ENCODE measurements at places on chromosomes 2 and 18.
A peak's percentile ranks its signal among the peaks of the same experiment; 100 is the strongest.

GRCh38 chr2:234753701-234754100, 198.1 kb upstream of the SH3BP4 start:
- no peak for DNase-seq

- peak; percentile 34 for DNase-seq
These were observed 147.9 kb downstream of the B3GNT2 start for GRCh38 chr2:62343636-62344337.

DNA sequence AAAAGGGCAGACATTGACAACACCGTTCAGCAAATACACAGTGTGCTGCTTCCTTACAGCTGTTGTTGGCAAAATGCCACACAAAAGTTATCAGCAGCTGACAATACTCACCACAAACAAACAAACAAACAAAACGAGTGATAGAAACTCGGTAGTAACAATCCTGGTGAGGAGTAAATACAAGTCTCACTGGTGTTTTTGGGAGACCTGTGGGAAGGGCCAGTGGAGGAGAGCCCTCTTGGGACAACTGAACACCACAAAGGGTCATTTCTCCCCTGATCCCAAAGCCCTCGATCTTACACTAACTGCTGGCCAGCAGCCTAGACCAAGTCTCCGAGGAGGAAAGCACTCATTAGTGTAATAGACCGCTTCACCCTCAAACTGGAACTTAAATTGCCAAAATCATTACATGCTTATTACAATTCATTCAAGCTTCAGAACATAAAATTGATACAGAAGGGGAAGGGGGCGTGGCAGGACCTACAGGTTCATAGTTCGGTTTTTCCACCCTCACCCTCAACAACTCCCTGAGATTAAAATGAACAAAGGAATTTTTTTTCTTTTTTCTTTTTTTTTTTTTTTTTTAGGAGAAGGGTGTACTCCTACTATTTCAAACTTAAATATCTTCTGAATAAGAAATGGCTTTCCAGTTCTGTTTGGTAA, 5.0 kb downstream of the AP1S3 start:
- no peak for DNase-seq

- DNase-seq: no peak
These were observed 1396.3 kb upstream of the CELF4 start for GRCh38 chr18:38961880-38962279.

GRCh38 chr2:237471438-237472186, 15.4 kb upstream of the MLPH start:
- peak; percentile 65 for DNase-seq

DNA sequence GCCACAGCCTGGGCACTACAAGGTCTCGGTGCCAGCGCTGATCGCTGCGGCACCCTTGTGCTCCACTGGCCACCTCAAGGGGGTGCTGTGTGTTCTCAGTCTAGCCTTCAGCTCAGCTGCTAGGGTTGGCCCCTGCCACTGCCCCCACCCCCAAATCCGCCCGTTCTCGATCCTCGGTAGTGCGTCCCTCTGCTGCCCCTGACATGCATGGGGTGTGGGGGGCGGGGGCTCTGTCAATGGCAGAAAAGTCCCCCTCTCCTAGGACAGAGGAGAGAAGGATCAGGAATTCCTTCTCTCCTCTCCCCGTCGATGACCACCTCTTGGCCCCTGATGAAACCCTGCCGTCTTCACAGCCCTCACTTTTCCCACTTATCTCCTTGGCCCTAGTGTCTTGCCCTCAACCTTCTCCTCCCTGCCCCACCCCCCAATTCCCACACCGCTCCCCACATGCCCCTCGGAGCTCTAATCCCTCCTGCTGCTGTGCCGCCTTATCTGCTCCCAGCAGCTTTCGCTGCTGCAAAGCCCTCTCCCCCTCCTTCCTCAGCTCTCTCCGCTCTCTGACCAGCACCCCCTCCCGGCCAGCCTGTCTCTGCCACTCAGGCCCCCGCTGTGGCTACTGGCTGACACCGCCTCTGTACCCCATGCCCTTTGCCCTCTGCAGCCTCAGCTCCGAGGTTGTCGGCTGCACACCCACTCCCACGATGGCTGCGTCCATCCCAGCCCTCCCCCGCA, 4.3 kb upstream of the ASIC4 start:
- DNase-seq: peak; percentile 93

- no peak for DNase-seq
These were observed 33.5 kb upstream of the PXDN start for GRCh38 chr2:1777781-1778180.

- no peak for DNase-seq
These were observed 47.6 kb downstream of the PLB1 start for GRCh38 chr2:28543316-28544035.

DNA sequence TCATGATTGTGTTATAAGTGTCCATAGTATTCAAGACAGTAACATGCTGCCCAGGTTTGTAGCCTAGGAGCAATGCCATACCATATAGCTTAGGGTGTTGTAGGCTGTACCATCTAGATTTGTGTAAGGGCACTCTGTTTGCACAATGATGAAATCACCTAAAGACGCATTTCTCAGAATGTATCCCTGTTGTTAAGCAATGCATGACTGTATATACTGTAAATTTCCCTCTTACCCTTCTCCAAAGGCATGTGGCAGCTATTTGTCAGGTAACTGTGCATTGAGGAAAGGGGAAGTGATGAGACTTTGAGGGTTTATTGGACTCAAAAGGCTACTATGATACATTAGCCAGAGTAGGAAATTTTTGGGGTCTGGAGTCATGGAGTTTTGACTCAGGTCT, 180.8 kb downstream of the VAPA start:
- no peak for DNase-seq

GRCh38 chr2:127737892-127738291, 36.6 kb downstream of the SFT2D3 start:
- DNase-seq: no peak

DNA sequence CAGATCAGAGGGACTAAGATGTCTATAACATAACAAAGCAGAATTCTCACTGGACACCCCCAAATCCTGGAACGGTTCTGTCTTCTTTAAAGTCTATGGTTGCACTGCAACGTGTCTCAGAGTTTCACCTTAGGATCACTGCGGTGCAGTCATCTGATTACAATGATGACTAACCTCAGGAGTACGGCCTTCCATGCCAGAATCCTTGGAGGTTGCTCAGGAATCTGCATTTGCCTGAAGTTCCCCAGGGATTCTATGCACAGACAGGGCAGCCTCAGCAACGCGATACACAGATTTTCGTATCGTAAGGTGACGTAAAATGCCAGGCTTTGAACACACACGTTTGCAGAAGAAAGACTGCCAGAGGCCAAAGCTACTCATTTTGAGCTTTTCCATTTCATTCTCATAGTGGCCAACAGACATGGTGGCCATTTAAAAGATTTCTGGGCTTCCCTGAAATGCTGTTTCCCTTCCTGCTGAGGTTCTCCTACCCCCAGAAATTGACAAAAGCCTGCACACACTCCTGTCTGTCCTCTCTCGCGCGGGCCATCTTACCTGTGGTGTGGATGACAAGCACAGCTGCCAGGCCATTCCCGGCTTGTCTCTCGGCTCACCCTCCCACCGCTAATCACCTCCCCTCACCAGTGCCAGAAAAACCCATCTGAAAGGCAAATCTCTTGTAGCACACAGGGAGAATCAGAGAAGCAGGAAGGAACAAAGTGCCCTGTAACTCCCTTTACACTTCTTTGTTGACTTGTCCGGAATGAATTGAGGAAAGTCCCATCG, 148.8 kb downstream of the ACKR3 start:
- no peak for DNase-seq

- DNase-seq: no peak
These were observed 9.6 kb downstream of the RPL37A start for GRCh38 chr2:216508229-216508628.

GRCh38 chr2:25042321-25043240, 705 bp downstream of the EFR3B start:
- no peak for DNase-seq

DNA sequence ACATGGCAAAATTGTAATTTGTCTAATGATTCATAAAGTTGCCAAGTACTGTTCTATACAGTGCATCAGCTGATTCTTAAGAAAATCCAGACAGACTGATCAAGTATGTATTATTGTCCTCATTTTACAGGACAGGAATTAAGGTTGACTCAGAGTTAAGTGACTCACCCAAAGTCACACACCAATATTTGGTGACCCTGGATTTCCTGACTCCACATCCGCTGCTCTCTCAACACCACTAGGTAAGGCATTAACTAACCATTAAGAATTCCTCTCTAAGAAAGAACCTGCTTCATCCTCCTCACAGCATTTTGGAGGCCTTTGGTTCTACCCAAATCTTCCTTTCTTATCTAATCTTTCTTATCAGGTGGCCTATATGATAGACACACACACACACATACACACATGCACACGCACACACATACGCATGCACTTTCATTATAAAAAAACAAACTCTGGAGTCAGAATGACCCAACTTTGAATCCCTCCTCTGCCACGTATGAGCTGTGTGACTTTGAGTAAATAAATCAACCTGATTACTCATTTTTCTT, 150.8 kb downstream of the ANKRD44 start:
- DNase-seq: no peak

DNA sequence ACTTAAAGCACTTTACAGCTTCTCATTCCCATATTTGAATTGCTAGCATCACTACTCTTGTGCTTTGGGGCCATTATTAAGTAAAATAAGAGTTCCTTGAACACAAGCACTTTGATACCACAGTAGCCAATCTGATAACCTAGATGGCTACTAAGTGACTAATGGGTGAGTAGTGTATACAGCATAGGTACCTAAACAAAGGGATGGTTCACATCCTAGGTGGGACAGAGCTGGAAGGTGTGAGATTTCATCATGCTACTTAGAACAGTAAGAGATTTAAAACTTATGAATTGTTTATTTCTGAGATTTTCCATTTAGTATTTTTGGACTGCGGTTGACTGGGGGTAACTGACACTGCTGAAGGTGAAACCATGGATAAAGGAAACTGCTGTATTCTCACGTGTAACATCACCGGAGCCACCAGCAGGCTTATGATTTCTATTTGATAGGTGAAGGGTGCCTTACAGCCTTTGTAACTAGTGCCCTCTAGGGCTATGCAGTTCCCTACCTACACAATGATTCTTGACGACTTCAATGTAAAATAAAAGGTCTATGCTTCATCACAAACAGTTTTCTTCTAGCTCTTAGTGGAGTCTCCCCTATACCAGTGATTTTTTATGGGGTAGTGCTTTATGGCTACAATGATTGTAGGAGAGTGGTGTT, 22.1 kb upstream of the CRIM1 start:
- DNase-seq: no peak

DNA sequence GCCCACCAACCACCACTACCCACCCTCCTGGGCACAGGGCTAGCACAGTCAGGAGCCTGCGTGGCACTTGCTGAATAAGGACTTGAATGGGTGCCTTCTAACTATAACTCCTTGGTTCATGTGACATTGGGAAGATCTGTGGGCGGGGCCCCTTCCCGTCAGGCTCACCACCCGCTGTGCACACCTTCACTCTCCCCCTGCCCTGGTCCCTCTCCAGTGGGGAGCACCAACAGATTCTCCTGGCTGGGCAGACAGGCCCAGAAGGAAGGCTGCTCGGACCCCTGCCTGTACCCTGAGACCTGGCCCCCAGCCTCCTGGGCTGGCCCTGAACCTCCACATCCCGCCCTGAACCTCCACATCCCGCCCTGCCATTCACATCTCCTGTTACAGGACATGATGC, 33.4 kb upstream of the POMC start:
- DNase-seq: no peak

DNA sequence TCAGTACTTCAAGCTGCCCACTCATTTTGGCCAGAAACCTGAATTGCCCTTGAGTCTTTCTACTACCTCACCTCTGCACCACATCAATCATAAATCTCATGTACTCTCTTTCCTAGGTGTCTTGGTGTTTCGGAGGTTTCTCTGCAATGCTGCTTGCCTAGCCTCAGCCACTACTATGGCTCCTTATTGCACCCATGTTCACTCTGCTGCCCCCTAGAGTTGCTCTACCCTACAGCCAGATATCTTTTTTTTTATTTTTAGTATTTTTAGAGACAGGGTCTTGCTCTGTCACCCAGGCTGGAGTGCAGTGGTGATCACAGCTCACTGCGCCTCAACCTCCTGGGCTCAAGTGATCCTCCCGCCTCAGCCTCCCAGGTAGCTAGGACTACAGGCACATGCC, 413.0 kb downstream of the PTPRM start:
- DNase-seq: no peak

- DNase-seq: no peak
These were observed 316 bp downstream of the FKBP7 start for GRCh38 chr2:178478130-178478438.

DNA sequence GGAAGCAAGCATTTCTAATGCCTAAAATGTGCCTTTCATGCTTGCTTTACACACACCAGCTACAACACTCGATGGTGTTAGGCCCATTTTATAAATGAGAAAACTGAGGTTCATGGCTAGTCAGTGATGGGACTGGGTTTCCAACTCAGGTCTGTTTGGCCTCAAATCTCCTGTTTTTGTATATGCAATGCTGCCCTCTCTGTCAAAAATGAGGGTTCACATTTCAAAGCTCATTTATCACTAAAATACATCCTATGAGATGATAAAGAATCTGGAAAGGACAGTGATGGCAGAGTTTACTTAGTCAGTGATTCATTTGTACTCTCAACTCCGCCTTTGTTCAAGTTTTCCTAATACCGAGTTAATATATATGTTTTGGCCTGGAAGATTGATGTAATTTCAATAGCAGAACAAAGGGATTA, 92.3 kb downstream of the KCTD1 start:
- DNase-seq: no peak

- DNase-seq: no peak
These were observed 316.1 kb upstream of the MYT1L start for GRCh38 chr2:2647141-2647541.

DNA sequence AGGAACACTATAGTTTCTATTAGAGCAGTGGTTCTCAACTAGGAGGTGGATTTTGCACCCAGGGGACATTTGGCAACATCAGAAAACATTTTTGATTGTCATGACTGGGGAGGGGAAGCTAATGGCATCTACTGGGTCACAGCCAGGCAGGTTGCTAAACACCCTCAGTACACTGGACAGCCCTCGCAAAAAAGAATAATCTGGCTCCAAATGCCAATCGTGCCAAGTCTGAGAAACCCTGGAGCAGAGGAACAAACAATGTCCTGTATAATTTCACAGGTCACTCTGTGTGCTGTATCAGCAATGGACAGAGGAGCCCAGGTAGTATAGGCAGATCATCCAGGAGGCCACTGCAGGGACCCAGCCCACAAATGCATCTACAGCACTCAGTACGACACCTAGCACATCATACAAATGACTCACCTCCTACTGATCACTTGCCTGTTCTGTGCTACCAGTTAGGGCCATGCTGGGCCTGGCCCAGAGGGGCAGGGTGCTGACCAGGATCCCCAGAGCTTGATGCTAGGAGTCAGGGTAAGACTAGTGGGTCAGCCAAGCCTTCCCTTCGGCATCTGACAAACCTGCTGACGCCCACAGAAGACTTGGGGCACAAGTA, 37.6 kb downstream of the SFXN5 start:
- no peak for DNase-seq

GRCh38 chr2:20882466-20883170, 59.7 kb upstream of the LDAH start:
- no peak for DNase-seq

DNA sequence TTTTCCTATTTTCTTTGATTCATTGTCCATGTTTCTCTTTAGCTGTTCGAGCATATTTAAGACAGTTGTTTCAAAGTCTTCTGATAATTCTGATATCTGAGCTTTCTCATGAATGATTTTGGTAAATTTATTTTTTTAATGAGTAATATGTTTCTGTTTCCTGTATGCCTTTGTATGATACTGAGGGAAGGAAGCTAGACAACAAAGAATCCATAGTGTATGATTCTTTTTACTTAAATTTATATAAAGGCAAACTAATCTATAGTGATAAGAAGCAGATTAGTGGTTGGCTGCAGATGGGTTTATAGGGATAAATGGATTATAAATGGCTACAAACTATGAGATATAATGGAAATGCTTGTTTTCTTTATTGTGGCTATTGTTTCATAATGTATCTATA, 352.7 kb upstream of the CDH2 start:
- no peak for DNase-seq

Measured in hematopoietic multipotent progenitor cell treated with erythropoietin and hydrocortisone succinate and interleukin-3 and kit ligand, for 8 days (in vitro differentiated cells).